ENCODE measurements at places on chromosomes 16 and 17.

GRCh38 chr17:64315032-64315490, 52.0 kb upstream of the TEX2 start:
- no peak for DNase-seq

DNA sequence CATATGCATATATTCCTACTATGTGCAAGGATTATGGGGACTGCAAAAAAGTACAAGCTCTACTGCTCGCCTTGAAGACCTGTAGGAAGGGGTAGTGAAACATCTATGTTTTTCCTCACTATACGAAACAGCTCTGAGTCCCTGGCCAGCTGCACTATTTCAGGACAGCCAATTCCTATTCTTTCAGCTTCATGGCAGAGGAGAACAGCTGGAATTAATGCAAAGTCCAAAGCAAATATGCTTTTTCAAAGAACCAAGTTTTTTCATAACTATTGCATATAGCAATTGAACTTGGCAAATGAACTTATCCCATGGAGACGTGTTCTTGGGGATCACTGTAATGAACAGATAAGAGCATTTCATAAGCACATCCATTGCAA, 122.3 kb downstream of the SPACA3 start:
- no peak for DNase-seq

- no peak for DNase-seq
Measured at GRCh38 chr16:86852135-86852534, 273.8 kb downstream of the FOXL1 start.

DNA sequence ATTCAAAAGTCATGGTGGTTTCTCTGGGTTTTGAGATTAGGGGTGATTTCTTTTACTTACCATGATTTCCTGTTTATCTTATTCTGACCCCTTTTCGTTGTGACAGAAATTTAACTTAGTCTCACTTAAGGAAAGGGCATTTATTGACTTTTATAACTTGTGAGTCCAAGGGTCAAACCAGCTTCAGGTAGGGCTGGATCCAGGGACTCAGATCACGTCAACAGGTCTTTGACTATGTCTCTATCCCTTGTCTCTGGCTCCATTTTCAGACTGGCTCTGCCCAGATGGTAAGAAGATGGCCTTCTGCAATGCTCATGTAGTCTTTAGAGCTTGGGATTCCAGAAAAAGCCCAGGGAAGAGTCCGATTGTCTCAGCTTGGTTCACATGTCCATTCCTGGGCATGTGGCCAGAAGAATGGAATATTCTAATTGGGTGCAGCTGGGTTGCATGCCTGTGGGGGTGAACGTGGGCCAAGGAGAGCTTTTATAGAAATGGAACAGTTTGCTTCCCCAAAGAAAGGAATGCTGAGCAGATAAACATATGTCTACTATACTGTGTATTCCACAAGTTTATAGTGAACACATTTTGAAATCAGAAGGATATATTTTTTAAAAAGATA, 13.4 kb downstream of the USP43 start:
- DNase-seq, result no peak

GRCh38 chr16:8631373-8631772, 9.9 kb downstream of the METTL22 start:
- no peak for DNase-seq

DNA sequence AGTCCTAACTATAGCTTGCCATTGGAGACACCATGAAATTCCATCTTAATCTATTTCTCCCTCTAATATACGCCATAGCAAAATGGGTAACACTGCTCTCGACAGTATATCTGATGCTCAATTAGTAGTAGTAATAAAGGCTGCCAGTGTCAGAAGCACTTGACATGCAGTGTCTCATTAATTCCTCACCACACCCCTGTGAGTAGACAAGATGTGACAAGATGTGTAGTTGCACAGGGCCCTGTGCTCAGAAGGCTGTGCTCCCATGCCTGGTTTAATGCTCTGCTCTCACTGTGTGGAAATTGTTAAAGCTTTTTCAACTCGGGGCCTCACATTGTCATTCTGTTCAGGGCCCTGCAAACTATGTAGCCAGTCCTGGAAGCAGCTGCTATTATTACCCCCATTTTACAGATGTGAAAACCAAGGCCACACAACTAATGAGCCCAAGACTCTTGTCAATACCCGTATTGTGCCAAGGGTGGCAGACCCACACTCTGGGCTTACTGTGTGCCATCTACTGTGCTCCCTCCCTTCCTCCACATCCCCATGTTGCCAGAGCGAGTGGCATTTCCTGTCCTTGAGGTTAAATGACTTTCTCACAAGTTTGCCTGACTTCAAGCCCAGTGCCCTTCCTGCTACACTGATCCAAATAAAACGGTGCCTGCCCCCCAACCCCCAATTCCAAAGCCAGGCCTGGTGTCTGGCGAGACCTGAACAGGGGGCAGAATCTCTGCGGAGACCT, 287.3 kb upstream of the CCL2 start:
- DNase-seq, result no peak

Measured in CD8-positive, alpha-beta T cell (primary cell).